ENCODE measurements at places on chromosomes 1 and 21.

DNA sequence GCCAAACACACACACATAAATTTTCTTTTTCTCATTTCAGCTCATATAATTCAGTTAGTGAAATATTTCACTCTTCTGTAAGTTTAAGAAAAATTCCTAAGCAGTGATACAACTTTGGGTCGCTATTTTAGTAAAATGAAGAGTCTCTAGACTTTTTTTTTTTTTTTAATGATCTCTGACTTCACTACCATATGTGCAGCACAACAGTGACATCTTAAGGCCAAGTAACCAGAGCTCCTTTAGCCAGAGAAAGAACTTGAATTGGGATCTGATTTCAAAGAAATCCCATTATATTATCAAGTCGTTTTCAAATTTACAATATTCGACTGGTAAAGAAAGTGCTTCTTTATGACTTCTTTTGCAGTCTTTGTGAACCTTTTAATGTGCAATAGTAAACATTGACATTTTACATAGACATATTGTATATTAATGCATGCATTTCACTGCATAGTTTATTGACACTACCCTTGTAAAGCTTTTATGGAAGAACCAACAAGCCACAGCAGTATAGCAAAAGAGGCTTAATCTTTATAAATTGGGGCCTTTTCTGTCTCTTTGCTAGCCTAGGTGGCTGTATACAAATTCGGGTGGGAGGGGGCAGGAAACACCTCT, 62.2 kb downstream of the LRRC40 start:
- DNase-seq, result no peak

DNA sequence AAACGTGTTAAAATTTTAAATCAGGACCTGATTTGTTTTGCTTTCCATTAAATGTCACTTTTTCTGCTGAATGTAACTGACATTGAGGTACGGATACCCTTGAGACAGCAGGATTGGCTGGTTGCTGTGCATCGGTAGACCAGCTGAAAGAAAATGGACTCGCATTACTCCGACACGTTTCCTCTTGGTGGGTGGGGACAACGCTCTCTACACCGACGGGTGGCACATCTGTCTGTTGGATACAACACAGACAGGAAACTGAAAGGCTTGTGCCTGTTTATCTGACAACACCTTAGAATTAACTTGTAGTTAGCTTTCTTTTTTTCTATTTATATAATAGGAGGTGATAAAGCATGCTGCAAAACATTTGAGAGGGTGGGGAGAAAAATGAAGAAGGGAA, 19.4 kb downstream of the PRPF38A start:
- peak; percentile 41 for DNase-seq

- DNase-seq, result no peak
Observed at GRCh38 chr1:35539824-35540261, 17.4 kb downstream of the KIAA0319L start.

DNA sequence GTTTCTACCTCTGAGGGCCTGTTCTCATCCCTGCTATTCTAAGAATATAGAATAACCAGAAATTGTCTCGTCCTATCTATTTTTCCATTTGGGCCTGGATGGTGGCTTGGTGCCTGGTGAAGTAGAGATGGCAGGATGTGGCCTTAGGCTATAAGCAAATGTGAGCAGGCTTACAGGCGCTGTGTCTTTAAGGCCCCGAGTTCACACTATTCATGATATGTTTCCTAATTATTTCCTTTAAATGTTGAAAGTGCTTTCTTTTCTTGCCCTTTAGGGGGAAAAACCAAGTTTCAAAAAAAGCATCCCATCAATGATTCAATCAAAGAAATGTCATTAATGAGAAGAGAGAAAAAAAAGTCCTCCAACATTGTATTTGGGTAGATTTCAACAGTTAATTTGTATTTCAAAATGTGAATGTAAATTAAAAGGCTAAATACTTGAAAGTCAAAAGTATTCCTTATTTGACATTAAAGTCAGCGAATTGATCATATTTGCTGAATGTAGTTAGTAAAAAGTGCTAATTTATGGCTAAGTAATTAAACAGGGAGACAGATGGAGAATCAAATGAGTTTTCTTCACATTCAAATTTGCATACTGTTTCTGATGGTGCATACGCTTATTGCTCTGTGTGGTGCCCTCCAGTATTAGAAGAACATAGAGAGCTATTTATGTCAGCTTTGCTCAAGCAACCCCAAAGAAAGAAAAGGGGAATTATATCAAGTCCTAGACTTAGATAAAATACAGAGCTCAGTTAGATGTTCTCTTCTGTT, 34.0 kb upstream of the HUNK start:
- DNase-seq, result no peak

- DNase-seq, result no peak
Observed at GRCh38 chr1:230176871-230177411, 109.9 kb downstream of the GALNT2 start.

DNA sequence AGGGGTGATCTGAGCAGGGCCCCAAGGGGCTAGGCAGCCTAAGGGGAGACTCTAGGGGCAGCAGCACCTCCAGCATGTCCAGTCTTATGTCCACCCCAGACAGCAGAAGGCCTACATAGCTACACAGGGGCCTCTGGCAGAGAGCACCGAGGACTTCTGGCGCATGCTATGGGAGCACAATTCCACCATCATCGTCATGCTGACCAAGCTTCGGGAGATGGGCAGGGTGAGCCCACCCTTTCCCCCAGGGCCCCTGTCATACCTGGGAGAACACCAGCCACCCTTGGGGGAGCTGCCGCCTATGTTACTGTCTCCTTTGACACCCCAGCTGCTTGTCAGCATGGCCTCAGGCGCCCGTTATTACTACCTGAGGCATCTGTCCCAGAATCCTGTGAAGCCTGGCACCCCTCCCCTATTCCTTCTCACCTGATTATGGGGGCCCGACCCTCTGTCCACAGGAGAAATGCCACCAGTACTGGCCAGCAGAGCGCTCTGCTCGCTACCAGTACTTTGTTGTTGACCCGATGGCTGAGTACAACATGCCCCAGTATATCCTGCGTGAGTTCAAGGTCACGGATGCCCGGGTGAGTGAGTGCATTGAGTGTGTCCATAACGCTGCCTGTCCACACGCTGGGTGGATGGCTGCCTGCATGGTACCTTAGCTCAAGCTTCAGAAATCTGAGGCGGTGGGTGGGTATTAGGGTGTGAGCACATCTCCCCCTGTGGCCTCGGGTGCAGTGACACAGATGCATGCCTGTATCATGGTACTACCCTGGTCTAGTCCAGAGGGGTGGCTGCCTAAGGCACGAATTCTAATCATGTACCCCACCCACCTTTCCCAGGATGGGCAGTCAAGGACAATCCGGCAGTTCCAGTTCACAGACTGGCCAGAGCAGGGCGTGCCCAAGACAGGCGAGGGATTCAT, 29.7 kb upstream of the KDM4A start:
- DNase-seq, result no peak

DNA sequence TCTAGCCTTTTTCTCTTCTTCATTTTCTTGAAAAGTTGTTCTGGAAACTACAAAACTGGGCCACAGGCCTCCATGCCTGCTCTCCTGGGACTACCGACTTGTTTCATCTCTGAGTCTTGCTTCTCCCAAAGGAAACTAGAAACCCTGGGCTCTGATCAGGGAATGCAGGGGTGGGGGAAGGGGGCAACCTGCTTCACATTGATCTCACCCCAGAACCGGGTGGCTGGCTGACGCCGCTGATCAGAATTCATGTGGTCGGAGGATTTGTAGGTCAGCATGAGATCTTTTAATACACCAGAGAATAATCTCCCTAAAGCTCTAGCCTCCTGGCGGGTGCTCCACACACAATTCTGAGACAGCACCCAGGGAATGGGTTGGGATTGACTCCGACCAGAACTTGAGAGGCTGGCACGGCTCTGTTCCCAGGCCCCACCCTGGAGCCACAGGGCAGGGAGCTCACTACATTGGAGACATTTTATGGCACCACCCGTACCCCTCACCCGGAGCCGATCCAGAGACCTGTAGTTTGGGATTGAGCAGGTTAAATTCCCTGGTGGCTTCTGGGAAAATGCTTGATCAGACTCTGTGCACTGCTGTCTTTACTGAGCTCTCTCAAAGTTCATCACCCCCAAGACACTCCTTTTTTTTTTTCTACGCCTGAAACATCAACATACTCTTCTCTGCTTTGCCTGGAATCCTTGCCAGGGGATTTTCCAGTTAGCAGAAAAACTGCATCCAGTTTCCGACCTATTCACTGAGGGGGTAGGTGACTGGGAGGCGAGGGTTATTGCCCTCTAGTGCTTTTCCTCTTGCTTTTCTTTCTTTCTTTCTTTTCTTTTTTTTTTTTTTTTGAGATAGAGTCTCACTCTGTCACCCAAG, 12.2 kb upstream of the ARHGEF10L start:
- DNase-seq, result no peak

GRCh38 chr21:27631471-27631870, 664.6 kb upstream of the ADAMTS5 start:
- DNase-seq, result no peak

DNA sequence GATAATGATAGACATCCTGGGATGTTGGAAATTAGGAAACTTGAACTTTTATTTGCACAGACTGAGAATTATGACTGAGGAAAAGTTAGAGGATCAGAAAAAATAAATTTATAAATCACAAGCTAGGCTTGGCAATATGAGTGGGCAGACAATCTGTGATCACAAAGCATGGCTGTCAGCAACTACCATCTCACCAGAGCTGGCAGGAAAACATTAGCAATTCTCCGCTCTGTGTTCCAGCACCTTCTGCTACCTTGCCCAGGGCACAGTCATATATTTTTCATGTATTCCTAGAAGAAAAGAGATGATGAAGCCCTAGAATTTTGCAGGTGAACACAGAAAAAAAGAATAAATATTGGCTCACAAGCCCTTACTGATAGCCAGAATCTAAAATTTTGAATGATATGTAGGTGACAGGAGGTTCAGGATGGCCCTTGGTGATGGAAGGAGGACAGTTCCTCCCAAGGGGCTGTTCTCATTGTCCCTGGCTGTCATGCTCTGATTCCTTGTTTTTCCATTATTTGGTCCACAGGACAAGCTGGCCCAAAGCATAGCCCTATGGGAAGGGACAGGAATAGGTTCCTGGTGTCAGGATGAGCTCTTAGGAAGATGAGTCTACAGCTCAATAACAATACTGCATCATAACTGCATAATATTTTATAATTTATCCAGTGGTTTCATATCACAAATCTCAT, 12.2 kb upstream of the STXBP3 start:
- DNase-seq, result no peak

DNA sequence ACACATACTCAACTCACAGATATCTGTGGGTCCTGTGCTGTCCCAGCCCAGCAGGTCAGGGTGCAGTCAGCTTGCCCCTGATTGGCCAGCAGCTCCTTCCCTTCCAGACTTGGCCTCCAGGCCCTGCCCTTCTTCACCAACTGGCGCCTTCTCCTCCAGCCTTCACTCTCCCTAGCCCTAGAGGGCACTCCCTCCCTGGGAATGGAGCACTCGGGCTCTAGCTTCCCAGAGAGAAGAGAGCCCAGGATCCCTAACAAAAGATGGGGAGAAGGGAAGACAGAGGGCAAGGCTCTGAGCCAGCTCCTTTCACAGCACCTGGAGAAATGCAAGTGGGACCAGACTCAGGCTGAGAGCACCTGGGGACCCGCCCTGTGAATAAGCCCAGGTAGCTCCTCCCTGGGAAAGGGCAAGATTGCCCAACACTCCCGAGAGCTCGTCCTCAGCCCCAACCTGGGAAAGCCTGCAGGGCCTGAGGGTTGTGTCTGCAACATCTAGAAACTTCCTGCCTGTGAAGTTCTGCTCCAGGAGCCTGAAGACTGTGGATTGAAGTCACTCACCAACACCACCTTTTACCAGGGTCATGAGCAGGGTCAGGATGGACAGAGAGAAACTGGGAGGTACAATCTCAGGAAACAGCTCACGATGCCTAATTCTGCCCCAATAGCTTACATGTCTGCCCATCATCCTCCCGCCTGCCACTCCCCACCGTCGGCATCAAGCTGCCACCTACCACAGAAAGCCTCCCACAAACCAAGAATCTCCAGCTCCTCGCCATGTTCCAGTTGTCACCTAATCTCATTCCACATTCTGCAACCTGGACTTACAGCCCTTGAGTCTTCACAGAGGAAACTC, at the start of gene PGLYRP4:
TSS of gene PGLYRP4 (minus strand) at position 331 of the 852 bp plus-strand sequence. CDS start 909 bp downstream, outside the sequence.
- DNase-seq, result no peak

DNA sequence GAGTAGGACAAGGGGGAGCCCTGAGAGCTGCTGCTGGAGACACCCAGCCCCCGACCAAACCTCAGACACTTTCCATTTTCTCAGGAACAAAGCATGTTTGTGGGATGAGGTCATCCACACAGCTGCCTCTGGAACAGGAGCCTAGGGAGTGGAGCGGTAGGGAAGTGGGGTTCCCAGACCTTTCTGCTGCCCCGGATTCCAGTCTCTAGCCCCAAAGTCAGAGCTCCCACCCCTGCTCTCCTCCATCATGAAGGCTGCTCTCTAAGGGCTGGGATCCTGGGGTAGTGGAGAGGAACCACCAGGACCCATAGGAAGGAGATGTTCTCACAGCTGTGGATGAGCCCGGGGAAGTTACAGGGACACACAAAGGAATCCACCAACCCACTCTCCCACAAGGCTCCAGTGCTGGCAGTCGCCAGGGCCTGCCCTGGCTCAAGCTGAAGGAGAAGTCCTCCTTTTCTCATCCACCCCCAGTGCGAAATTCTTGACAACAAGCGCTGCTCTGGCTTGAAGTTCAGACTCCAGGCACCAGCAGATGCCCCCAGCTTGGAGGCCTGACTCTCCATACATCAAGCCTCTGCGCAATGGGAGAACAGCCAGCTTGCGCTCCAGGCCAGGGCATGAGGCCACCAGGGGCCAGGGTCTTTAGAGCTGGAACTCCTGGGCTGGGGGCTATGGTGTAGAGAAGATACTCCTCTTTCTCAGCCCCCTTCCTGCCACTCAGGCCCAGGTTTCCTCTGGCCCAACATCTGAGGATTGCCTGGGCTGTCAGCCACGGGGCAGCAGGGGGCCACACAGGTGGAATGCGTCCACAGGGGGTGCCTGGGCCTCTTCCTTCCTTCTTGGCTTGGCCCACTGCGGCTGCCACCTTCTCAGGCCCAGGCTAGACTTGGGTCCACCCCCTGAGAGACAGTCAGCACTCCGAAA, 4.5 kb downstream of the FHL3 start:
- DNase-seq, result no peak

GRCh38 chr1:238789916-238790667, 596.3 kb upstream of the CHRM3 start:
- DNase-seq, result no peak

DNA sequence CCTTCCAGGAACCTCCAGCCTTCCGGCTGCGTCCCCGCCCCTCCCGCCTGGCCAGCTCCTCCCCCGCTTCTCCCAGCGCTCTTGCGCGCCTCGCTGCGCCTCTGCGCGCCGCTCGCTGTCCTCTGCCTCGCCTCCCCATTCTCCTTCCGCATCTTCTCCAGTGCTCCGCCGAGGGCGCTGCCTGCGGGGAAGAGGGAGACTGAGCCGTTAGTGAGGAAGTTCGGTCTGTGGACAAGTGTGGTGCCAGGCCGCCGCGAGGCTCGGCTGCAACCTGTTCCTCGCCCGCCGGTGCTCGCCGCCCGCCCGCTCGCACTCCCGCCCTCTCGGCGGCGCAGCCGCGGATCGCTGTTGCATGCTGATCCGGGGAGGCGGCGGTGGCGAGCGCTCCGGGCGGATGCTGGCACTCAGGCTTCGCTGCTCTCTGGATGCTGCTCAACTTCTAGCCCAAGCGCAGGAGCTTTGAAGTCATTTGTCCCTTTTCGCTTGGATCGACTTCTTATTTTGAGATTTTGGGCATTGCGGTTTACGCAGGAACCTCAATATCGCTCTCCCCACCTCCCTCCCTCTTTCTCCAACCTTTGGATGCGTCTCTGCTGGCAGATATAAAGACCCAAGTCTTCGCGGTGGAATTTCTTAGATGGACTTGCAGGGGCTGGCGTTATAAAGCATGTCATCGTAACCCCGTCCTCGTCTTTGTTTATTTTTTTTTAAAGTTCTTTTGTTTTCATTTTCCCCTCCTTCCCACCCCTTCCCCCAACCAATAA, 614 bp upstream of the CACNA1E start:
- DNase-seq, result no peak

- no peak for DNase-seq
Observed at GRCh38 chr1:3061981-3062615, 6.9 kb upstream of the PRDM16 start.
